ENCODE measurements at places on chromosomes 13 and 19. TPM values are rescaled to one million over a fixed set of nuclear protein-coding genes. Genes with fewer than 3 reads are reported as not detected.

GRCh38 chr13:33033051-33033812 lies 17.0 kb downstream of the KL start:
- no peak for DNase-seq
- no peaks in the 10 kb centered on the region for H3K27me3 ChIP-seq
- H3K36me3 ChIP-seq = no peaks in the 10 kb centered on the region
- H3K4me1 ChIP-seq = no peaks in the 10 kb centered on the region
- no peak overlapping the region for H3K27ac ChIP-seq
- no peak overlapping the region for H3K4me3 ChIP-seq

Gene KCNRG
- 0.73 TPM for total RNA-seq

Gene AZU1
- total RNA-seq = not detected

- no peaks in the 10 kb centered on the region for H3K27me3 ChIP-seq
- no peaks in the 10 kb centered on the region for H3K4me1 ChIP-seq
- no peaks in the 10 kb centered on the region for H3K36me3 ChIP-seq
- DNase-seq = no peak
- no peak overlapping the region for H3K27ac ChIP-seq
Measured at GRCh38 chr13:93220073-93220472, 6.5 kb upstream of the GPC6 start.

GRCh38 chr19:19490214-19490968 lies 25.0 kb downstream of the TSSK6 start:
- H3K36me3 ChIP-seq = peaks cover 27% of the 10 kb centered on the region
- peak overlapping the region; percentile 5 for H3K4me3 ChIP-seq
- peak; percentile 85 for DNase-seq
- H3K27ac ChIP-seq = peak overlapping the region; percentile 67
- H3K27me3 ChIP-seq = no peaks in the 10 kb centered on the region

GRCh38 chr19:49335071-49335783 lies at the start of gene CD37:
Gene CD37, plus strand, starts transcription at chr19:49335406. Its CDS starts 135 bp downstream, at chr19:49335541.
- no peak within 1 kb of the TSS for H3K27ac ChIP-seq
- H3K36me3 ChIP-seq = peaks cover 3% of the 10 kb centered on the region
- peak within 1 kb of the TSS; percentile 25 for H3K4me3 ChIP-seq
- H3K27me3 ChIP-seq = no peaks in the 10 kb centered on the region
- H3K4me1 ChIP-seq = peaks cover 5% of the 10 kb centered on the region
- no peak for DNase-seq

DNA sequence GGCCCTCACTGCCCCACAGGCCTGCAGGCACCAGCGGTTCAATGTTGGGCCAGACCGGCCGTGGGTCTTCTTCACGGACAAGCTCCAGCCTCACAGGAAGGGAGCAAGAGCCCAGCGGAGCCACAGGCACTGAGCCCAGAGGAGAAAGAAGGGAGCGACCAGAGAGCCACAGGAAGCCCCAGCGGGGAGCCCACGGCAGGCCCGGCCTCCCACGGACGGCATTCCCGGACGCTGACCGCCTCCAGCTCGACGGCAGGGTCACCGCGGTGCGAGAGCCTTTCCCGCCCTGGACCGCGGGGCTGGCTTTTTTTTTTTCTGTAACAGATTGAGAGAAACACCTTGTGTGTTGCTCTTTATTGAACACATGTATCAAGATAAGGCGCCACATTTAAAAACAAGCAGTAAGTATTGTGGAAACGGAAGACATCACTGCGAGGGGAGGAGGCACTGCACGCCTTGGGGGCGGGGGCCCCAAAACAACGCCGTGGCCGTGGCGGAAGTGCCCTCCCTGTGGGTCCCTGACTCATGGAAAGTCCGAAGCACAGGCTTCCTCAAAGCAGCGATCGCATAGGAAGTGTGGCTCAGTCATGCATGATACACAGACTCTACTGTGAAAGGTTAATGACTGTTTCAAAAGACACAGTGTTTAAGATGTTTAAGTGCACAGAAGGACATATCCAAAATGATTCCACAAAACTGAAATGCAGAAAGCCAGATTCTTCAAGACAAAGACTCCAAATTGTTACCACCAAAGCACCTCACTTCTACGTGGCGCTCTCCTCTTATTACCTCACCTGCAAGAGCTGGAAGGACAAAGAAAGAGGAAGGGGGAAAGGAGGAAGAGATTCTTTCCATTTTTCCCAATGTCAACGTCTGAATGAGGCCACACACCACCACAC lies 3.5 kb downstream of the RASA3 start:
- peak overlapping the region; percentile 82 for H3K4me3 ChIP-seq
- H3K36me3 ChIP-seq = no peaks in the 10 kb centered on the region
- peaks cover 54% of the 10 kb centered on the region for H3K4me1 ChIP-seq
- DNase-seq = peak; percentile 87
- H3K27ac ChIP-seq = peak overlapping the region; percentile 92

GRCh38 chr13:26257049-26257448 lies 3.1 kb downstream of the CDK8 start:
- no peak overlapping the region for H3K27ac ChIP-seq
- no peaks in the 10 kb centered on the region for H3K27me3 ChIP-seq
- peaks cover 21% of the 10 kb centered on the region for H3K4me1 ChIP-seq
- no peak for DNase-seq
- H3K4me3 ChIP-seq = peak overlapping the region; percentile 96
